ENCODE measurements at places on chromosomes 6 and 20.

GRCh38 chr6:168691774-168692173 lies 250.8 kb downstream of the SMOC2 start:
- no peaks in the 10 kb centered on the region for H3K27me3 ChIP-seq
- H3K36me3 ChIP-seq: no peaks in the 10 kb centered on the region
- no peak overlapping the region for H3K4me3 ChIP-seq
- H3K4me1 ChIP-seq: no peaks in the 10 kb centered on the region

- H3K36me3 ChIP-seq: no peaks in the 10 kb centered on the region
- no peaks in the 10 kb centered on the region for H3K27me3 ChIP-seq
- no peak overlapping the region for H3K27ac ChIP-seq
- peak overlapping the region; percentile 73 for H3K4me3 ChIP-seq
Measured at GRCh38 chr6:144065213-144065660, 30.1 kb downstream of the SF3B5 start.

DNA sequence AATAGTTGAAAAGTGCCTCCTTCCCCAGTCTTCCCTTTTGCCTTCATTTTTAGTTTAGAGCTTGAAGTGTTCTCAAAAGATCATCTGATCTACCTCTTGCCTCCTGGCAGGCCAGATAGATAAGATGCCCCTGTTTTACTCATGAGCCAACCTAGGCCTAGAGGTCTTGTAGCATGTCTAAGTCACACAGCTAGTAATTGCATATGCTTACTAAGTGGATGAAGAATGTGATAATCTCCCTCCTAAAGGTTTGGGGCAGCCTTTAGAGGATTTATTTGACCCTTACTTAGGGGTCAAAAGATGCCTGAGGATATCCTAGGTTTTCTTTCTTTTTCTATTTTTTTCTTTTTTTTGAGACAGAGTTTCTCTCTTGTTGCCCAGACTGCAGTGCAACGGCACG lies 2.1 kb downstream of the C6orf141 start:
- H3K27me3 ChIP-seq: peaks cover 27% of the 10 kb centered on the region
- no peak overlapping the region for H3K4me3 ChIP-seq
- no peak for DNase-seq
- no peaks in the 10 kb centered on the region for H3K36me3 ChIP-seq
- no peak overlapping the region for H3K27ac ChIP-seq

GRCh38 chr20:35807877-35808276 lies 36.1 kb downstream of the PHF20 start:
- no peak for DNase-seq
- H3K4me3 ChIP-seq: no peak overlapping the region
- H3K36me3 ChIP-seq: peaks cover 46% of the 10 kb centered on the region

DNA sequence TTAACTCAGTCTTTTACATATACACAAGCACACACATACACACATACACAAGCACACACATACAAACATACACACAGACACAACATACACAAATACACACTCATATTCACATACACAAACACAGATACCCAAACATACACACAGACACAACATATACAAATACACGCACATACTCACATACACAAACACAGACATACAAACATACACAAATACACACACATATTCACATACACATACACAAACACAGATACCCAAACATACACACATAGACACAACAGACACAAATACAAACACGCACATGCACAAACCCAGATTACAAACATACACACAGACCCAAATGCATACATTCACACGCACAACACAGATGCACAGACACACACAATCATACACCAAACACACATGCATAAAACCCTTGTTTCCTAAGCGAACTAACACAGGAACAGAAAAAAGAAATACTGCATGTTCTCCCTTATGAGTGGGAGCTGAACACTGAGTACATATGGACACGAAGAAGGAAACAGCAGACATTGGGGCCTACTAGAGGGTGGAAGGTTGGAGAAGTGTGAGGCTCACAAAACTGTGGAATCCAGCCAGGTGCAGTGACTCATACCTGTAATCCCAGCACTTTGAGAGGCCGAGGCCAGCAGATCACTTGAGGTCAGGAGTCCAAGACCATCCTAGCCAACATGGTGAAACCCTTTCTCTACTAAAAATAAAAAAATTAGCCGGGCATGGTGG lies 34.2 kb downstream of the PIM1 start:
- no peaks in the 10 kb centered on the region for H3K36me3 ChIP-seq
- H3K27ac ChIP-seq: no peak overlapping the region
- no peak overlapping the region for H3K4me3 ChIP-seq
- H3K27me3 ChIP-seq: no peaks in the 10 kb centered on the region
- peaks cover 53% of the 10 kb centered on the region for H3K4me1 ChIP-seq
- DNase-seq: no peak

GRCh38 chr6:19879663-19880062 lies 42.5 kb downstream of the ID4 start:
- H3K4me3 ChIP-seq: no peak overlapping the region
- H3K27ac ChIP-seq: no peak overlapping the region
- H3K27me3 ChIP-seq: no peaks in the 10 kb centered on the region
- no peaks in the 10 kb centered on the region for H3K36me3 ChIP-seq

GRCh38 chr20:58113716-58114115 lies 114.7 kb downstream of the ANKRD60 start:
- H3K4me3 ChIP-seq: no peak overlapping the region
- no peak for DNase-seq
- peaks cover 26% of the 10 kb centered on the region for H3K27me3 ChIP-seq
- H3K4me1 ChIP-seq: no peaks in the 10 kb centered on the region
- H3K36me3 ChIP-seq: no peaks in the 10 kb centered on the region

- H3K36me3 ChIP-seq: no peaks in the 10 kb centered on the region
- no peak overlapping the region for H3K4me3 ChIP-seq
- no peaks in the 10 kb centered on the region for H3K4me1 ChIP-seq
- H3K27me3 ChIP-seq: no peaks in the 10 kb centered on the region
- DNase-seq: no peak
Measured at GRCh38 chr6:156544046-156544445, 233.1 kb upstream of the ARID1B start.

Data from CD4-positive, alpha-beta T cell (primary cell).